Stimulated activated CD4-positive, alpha-beta T cell treated with anti-CD3 and anti-CD28 coated beads, Interleukin-1b, Interleukin-23, amount 100 ng/mL, for 24 hours (primary cell): ENCODE measurements at places on chromosomes 3 and 15.

GRCh38 chr15:35071106-35071505, 14.0 kb downstream of the NANOGP8 start:
- no peak for DNase-seq

DNA sequence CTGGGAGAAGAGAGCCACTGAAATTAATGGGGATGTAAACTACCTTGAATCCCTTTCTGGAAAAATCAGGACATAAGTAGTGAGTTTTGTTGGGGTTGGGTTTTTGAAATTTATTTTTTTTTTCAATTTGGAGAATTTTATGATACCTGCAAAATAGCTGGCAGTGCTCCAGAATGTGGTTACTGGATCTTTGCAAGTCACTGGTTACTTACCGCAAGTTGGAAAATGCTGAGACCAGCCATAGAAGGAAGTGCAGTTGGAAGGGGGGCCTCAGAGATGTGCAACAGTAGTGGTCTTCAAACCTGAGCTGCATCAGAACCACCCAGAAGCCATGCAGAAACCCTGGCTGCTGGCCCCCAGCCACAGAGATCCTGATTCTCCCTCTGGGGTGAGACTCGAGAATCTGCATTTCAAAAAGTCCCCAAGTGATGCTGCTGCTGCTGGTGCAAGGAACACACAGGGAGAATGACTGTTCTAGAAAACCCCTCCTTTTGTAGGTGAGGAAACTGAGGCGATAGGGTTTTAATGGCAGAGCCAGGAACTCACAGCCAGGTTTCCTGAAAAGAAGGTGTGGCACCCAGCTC, 39.7 kb downstream of the SEMA5B start:
- DNase-seq = no peak

DNA sequence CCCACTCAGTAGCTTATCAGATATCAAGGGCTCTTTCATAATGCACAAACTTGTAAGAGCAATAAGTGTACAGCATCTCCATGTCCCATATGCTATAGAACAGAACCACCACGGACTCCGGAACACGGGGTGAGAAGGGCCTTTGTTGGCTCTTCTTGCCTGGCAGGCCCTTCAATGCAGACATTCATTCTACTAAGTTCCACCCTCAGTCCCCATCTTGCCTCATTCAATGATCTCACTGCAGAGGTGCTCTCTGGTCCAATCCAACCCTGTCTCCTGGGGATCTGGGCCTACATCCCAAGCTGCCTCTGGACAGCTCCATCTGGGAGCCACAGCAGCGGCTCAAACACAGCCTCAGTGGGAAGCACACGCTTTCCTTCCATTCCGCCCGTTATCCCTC, 16.8 kb downstream of the HACD2 start:
- DNase-seq = no peak

- no peak for DNase-seq
Measured at GRCh38 chr15:34085746-34086145, 15.9 kb downstream of the EMC7 start.

DNA sequence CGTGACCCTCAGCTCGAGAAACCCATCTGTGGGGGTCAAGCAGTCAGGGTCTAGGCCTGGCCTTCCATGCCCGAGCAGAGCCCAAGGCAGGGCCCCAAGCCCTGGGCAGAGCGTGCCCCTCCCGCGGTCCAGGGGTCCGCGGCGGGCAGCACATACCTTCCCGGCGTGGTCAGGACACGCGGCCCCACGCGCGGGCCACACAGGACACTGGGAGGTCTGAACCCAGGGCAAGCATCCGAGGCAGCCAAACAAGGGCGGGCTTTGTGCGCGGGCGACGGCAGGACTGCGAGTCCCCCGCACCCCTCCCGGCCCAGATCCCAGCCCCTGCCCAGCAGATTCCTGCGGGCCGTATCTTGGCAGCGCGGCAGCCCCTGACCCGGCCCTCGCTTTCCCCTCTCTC, 61.6 kb upstream of the ACAN start:
- no peak for DNase-seq
